ENCODE measurements at places on chromosomes 13 and 19. TPM values are rescaled to one million over a fixed set of nuclear protein-coding genes. Genes with fewer than 3 reads are reported as not detected.

- DNase-seq, result peak; percentile 34
These were observed 37.7 kb downstream of the LHFPL6 start for GRCh38 chr13:39565036-39565949.

GRCh38 chr13:25085125-25085742, 10.7 kb upstream of the PABPC3 start:
- no peak for DNase-seq

DNA sequence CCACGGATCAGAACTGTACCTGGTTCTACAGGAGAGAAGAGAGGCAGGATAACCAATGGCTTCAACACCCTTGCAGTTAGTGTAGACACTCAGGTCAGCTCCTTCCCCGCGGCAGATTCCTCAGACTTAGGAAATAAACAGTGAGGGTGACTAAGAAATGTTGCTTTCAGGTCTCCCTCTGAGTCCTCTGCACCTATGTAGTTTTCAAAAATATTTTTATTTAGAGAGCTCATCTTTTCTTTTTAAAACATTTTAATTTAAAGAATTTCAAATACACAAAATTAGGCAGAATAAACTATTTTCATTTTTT, 195.2 kb downstream of the KLF12 start:
- no peak for DNase-seq

GRCh38 chr13:33182729-33183128, 102.8 kb downstream of the STARD13 start:
- no peak for DNase-seq

Gene FAM124A
- 10.0 TPM for total RNA-seq

GRCh38 chr19:33175156-33175782, 18.9 kb upstream of the LRP3 start:
- no peak for DNase-seq

GRCh38 chr19:13190781-13191540, 40.8 kb downstream of the IER2 start:
- no peak for DNase-seq

DNA sequence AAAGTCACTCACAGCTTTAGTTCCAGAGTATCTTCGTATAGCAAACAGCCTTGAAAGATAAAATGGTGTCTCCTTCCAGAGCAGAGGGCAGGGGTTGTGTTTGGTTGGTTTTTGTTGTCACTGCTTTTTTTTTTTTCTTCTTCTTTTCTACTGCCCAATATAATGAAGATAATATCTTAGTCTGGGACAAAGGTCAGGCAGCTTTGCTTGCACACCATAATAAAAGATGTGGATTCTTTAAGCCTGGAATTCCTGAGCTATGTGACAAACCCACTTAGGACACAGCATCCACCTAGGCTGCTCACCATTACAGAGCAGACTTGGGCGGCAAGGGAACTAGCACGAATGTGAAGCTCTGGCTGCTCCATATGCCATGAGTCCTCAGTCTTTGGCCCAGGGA, 165.6 kb upstream of the MIR17HG start:
- DNase-seq, result no peak

Gene ZNF285
- total RNA-seq, result 3.9 TPM

GRCh38 chr13:67283637-67284036, 53.5 kb upstream of the PCDH9 start:
- no peak for DNase-seq
